ENCODE measurements at places on chromosomes 13 and 19.

DNA sequence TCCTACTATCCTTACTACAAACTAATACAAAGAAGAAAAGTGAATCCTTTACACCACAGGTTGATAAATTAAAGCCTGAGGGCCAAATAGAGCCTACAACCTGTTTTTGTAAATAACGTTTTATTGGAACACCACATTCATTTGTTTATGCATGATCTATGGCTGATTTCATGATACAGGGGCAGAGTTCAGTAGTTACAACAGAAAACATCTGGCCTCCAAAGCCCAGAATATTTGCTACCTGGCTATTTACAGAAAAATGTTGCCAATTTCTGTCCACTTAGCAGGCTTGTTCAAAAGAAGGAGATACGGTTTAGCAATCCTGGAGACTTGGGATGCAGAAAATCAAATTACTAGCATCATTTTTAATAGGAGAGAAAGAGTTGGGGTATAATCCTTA is 24.1 kb downstream of the DCT start:
- no peak for DNase-seq

GRCh38 chr13:27450921-27451471 is 632 bp upstream of the MTIF3 start:
- no peak for DNase-seq

DNA sequence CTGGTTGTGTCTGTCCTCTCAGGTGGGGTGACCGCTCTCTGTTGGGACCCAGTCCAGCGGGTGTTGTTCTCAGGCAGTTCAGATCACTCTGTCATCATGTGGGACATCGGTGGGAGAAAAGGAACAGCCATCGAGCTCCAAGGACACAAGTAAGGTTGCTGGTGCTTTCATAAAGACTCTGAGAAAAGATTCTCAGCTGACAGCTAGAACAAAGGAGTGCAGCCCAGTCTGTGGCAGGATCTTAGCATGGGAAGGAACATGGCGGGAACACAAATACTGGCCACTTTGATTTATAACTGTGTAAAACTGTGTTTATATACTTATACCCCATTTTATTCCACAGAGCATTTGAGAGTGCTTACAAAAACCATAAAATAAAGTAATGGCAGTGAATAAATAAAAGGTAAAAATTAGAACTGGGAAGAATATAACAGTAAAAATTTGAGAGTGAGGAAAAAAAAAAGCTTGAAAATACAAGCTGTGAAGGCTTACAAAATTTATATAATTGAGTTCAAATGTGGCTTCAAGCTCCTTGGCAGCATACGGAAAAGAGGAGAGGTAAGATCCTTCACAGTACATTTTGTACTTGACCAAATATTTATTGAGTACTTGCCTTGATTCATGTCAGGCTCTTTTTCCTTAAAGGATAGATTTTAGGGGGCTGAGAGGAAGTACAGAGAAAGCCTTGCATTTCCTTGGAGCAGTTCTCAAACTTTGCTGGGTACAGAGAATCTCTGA is 64.8 kb downstream of the DHRS12 start:
- DNase-seq: no peak

DNA sequence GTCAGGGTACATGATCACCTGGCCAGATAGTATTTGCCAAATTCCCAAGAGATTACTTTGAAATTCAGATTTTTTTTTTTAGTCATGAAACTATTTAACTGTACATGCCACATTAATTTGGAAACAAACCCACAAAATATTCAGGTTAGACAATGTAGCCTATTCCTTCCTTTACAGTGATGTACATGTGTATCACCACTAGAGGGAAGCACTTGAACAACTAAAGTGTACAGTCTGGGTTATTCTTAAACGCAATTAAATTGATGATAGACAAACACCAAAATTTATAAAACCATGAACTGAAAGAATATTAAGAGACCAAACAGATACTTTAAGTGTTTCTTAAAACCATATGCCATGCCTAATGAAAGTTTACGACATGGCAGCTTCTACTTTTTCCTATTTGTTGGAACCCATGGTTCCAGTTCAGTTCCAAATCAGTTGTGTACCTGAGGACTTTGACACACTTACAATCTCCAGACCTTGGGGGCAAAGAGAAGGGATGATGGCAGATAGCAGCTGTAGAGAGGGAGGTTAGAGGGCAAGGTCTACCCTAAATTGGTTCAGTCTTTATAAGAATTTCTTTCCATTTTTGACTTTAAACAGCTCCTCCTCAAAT is 52.8 kb downstream of the TNFSF13B start:
- no peak for DNase-seq

GRCh38 chr13:46396341-46396740 is 9.3 kb upstream of the RUBCNL start:
- no peak for DNase-seq

DNA sequence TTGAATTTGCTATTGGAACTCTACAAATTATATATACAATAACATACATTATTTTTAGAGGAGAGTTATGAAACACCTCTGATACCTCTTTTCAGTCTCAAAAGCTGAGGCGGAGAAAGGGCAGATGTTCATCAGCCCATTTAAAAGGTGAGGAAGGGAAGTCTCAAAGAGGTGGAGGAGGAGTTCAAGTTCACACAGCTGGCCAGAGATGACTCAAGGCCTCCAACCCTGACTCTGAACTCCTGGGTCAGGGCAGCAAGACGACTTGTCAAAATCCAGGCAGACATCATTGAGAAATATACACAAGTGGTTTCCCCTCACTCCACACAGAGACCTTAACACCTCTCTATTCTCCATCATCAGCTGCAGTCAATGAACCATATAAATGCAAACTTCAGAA is 2.1 kb downstream of the SIAH3 start:
- no peak for DNase-seq

DNA sequence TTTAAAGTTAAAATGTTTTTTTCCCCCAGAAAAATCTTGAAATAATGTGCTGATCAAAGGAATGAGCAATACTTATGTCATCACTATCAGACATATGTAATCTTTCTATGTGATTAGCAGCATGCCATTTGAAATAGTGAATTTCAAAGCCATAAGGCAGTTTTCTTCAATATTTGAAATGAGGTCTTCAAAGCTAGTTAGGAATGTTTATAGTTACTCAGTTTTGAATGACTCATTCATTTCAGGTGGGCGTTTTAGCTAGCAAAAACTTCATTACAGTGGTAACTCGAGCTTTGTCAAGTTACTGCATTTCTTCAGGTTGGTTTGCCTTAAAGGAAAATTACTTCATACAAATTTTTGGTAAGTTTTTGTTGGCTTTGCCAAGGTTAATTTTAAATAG is 102.1 kb downstream of the ATP8A2 start:
- DNase-seq: no peak

GRCh38 chr13:48252176-48252575 is 19.2 kb downstream of the ITM2B start:
- no peak for DNase-seq

- no peak for DNase-seq
These were observed 7.6 kb upstream of the CD79A start for GRCh38 chr19:41869374-41869955.

GRCh38 chr19:41249707-41250423 is 14.3 kb upstream of the HNRNPUL1 start:
- no peak for DNase-seq

GRCh38 chr19:55519451-55520311 is 17.3 kb downstream of the SBK2 start:
- DNase-seq: peak; percentile 19

DNA sequence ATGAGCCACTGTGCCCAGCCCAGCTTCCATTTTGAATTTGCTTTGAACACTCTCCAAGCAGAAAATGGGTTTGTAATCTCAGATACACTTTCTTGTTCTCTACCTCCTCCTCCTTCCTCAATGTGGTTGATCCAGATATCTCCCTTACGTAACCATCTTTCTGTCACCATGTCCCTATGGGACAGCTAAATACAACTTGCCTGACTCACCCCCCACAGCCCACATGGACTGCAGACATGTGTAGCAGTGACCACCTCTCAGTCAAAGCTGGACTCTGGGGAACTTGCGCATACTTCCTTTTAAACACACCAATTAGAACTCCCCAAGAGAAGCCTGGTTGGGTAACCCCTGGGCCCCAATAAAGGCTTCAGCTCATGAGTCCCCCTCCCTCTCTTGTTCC is 10.8 kb upstream of the ZNF799 start:
- DNase-seq: no peak

GRCh38 chr13:44224450-44225149 is 149.0 kb upstream of the SERP2 start:
- DNase-seq: no peak

DNA sequence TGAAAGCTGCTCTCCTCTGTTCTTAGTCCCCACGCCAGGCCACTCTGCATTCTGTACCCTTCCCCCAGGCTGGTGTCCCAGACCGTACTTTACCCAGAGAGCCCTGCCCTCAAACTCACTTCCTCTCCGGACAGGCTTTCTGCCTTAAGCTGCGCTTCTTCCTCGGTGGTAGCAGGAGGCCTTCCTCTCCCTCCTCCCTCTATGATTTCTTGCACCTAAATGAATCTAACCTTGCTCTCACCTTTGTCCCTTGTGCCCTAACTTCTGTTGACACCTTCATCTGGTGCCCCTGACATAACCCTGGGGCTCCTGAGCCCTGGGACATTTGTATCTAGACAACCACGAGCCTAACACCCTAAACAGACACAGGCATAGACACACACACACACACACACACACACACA is 29.6 kb upstream of the CEACAM21 start:
- DNase-seq: no peak

DNA sequence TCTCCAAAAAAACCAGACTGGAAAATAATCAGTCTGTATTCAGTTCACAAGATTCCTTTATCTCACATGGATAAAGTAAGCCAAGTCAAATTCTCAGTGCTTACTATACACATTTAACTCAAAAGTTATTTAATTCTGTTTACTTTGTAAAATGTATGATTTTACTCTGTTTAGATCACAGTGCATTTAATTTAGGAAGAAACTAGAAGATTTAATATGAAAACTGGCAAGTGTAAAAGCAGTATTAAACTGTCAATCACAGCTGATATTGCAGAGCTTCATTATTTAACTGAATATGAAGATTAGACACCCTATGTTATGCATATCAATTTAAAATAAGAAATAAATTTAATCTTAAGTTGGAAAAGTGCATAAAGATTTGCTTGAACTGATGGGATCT is 78.0 kb downstream of the DACH1 start:
- DNase-seq: no peak

- DNase-seq: no peak
These were observed 95.6 kb upstream of the HTR2A start for GRCh38 chr13:46992383-46992952.

- no peak for DNase-seq
These were observed 13.2 kb upstream of the CAMSAP3 start for GRCh38 chr19:7582446-7582845.

DNA sequence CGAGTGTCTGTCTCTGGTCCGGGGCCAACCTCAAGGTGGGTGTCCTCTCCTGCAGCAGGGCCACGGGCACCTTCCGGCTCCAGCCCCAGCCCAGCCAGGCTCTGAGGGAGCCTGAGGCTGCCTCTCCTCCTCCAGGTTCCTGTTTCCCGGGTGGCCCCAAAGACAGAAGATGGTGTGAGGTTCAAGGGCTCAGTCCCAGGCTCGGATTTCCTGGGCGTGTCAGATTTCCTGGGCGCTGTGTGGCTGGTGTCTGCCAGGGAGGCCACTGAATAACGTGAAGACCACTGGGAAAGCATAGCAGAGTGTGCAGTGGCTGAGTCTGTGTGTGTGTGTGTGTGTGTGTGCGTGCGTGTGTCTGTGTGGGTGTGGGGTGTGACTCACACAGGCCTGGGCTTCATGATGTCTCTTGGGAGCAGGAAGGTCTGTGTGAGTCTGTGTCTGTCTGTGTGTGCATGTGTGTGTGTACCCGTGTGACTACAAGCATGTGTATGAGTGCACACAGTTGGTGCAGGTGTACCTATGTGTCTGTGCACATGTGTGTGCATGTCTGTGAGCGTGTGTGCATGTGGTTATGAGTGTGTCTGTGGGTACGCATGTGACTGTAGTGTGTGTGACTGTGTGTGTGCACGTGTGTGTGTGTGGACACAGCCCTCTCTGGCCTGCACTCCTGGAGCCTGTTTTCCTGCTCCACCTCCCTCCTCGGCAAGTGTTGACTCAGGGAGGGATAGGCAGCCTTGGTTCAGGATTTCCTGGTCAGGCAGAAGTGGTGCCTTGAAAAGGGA is 28.3 kb downstream of the CEBPA start:
- peak; percentile 62 for DNase-seq

- no peak for DNase-seq
These were observed 380.9 kb upstream of the HTR2A start for GRCh38 chr13:47277774-47278173.

GRCh38 chr13:59842507-59842906 is 321.2 kb downstream of the DIAPH3 start:
- DNase-seq: no peak

Data from AG09319 (cell line).